ENCODE measurements at places on chromosomes 11 and 22.

- DNase-seq, result no peak
Measured at GRCh38 chr11:88353835-88354496, 16.4 kb upstream of the CTSC start.

GRCh38 chr11:65516135-65516968, 8.5 kb upstream of the SCYL1 start:
- DNase-seq, result no peak

DNA sequence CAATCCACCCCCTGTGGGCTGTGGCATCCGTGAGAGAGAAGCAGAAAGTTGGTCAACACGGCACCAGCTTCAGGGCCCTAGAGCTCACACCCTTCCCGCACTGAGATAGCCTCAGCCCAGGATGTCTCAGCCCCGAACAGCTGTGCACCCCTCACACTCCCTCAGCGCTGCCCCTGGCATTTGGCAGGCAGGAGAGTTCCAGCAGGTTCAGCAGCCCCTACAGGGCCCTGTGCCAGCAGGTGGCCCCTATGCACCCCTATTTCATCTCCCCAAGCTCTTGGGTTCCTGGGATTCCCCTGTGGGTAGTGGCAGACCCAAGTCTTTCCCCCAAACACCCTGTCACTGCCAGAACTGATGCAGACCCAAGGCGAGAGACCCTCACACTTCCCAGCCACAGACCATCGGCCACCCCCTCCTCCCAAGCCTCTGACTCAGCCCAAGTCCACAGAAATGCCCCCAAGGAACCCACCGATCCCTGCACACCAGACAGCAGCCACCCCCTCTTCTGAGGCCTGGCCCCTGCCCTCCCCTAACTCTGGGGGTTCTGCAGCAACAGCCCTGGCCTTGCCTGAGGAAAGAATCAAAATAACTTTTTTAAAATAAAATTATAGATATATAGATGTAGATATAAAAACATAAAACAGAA, 183.6 kb downstream of the IGLL1 start:
- no peak for DNase-seq

DNA sequence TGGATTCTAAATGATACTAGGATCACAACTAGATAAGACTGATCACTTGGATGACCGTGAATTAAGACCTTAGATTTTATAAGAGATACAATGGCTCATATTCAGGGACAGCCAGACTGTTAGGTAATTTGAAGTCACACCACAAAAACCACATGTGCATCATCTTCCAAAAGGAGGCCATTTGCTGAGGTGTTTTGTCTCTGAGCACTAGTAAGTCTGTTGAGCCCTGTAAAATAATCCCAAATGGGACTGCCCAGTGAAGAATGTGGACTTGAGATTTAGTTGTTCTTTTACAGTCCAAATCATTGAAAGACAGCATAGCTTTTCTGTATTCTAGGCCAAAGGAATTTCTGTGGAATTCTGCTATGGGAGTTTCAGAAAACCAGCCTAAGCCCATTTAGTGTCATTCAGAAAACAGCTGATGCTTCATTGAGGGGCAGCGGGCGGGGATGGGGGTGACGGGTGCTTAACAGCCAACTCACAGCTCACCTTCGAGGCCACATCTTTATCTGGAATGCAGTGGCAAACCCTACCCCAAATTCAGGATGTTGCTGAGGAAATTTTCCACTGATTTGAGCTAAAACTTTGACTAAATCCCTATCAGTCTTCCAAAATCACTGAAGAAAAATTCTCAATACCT, 80.1 kb upstream of the BIRC3 start:
- no peak for DNase-seq

GRCh38 chr11:1162491-1163311, 4.9 kb downstream of the MUC5AC start:
- no peak for DNase-seq

GRCh38 chr22:20799449-20799848, 25.5 kb downstream of the SERPIND1 start:
- DNase-seq, result no peak
